ENCODE measurements at places on chromosomes 5 and 9. TPM values are rescaled to one million over a fixed set of nuclear protein-coding genes. Genes with fewer than 3 reads are reported as not detected.

Gene GIN1
- 8.6 TPM for total RNA-seq

Gene CREB3
- 32.1 TPM for total RNA-seq

Gene C9orf50
- total RNA-seq: not detected

Gene GRAMD2B
- 9.5 TPM for total RNA-seq

Gene SGCD
- not detected for total RNA-seq

Data from activated T-helper 1 cell treated with anti-CD3 and anti-CD28 coated beads, Interleukin-12 subunit alpha, Interleukin-12 subunit beta, Interleukin-2, Interleukin-4 antibody, amounts not matched to agents 30 ng/mL and 10 ng/mL and 1 ng/mL, durations not matched to agents 14 hours and 24 hours and 36 hours (primary cell).